ENCODE measurements at places on chromosomes 12 and 14. TPM values are rescaled to one million over a fixed set of nuclear protein-coding genes. Genes with fewer than 3 reads are reported as not detected.

GRCh38 chr14:103711516-103712431 is 3.5 kb downstream of the XRCC3 start:
- H3K4me1 ChIP-seq, result peaks cover 38% of the 10 kb centered on the region
- H3K27ac ChIP-seq, result 0 out of 2 replicates have a peak overlapping the region, but pooled peaks have one; percentile 9
- no peaks in the 10 kb centered on the region for H3K27me3 ChIP-seq
- H3K4me3 ChIP-seq, result no peak overlapping the region

DNA sequence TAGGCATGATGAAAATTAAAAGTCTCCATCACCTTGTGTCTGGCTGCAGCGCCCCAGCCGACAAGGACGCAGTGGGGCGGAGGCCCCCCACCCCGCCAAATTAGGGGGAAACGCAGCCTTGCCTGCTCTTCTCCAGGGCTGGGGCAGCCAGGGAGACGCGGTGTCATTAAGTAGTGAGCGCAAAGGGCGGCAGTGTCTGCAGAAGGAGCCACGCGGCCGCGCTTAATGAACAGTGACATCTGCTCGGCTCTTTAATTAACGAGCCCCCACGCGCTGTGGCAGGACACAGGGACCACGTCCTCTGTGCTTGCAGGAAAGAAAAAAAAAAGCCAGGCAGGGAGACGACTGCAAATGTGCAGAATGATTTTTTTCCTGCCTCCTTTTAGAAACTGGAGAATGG is 93.4 kb upstream of the NCOR2 start:
- no peaks in the 10 kb centered on the region for H3K4me1 ChIP-seq
- DNase-seq, result no peak
- no peaks in the 10 kb centered on the region for H3K27me3 ChIP-seq
- no peak overlapping the region for H3K27ac ChIP-seq

DNA sequence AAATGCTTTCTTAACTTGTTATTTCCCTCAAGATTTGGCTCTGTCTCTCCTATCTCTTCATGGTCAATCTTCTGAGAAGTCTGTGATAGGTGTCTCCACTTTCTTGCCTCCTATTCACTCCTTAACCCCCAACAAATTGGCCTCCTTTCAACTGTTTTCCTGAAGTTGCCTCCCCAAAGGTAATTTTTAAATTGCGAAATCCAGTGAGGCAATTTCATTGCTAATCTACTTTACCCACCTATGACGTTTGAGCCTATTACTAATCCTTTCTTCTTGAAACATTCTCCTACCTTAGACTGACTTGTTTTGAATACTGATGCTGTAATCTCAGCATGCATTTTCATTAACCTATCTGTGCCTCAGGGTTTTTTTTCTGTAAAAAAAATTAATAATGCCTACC is 6.0 kb upstream of the KCNH5 start:
- no peaks in the 10 kb centered on the region for H3K4me1 ChIP-seq
- H3K27me3 ChIP-seq, result 0 out of 2 replicates have a peak, but pooled peaks cover 4% of the 10 kb centered on the region
- H3K36me3 ChIP-seq, result no peaks in the 10 kb centered on the region
- no peak for DNase-seq
- H3K4me3 ChIP-seq, result no peak overlapping the region
- H3K27ac ChIP-seq, result no peak overlapping the region

- no peak overlapping the region for H3K4me3 ChIP-seq
- no peaks in the 10 kb centered on the region for H3K27me3 ChIP-seq
- H3K36me3 ChIP-seq, result no peaks in the 10 kb centered on the region
- H3K4me1 ChIP-seq, result no peaks in the 10 kb centered on the region
Measured at GRCh38 chr12:127214186-127214585, 1052.8 kb upstream of the TMEM132C start.

DNA sequence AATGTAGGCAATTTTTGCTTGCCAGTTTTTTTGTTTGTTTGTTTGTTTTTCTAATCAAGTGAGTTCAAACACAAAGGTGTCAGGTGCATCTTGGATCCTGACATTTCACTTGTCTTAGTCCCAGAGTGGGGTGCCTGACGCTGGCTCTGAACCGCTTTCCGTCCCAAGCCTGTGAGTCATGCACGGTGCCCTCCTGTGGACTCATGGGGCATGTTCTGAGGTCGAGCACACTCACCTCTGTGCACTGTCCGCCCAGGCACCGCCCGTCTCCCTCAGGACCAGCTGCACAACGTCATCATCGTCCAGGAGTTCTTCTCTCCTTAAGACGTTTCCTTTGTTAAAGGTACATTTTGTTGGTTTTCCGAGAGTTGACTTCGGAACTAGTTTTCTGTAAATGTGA is 98.2 kb downstream of the GLT1D1 start:
- no peak overlapping the region for H3K4me3 ChIP-seq
- DNase-seq, result peak; percentile 45
- H3K27ac ChIP-seq, result no peak overlapping the region

GRCh38 chr14:51368721-51369163 is 128.7 kb downstream of the TMX1 start:
- no peak for DNase-seq
- no peak overlapping the region for H3K4me3 ChIP-seq
- H3K4me1 ChIP-seq, result no peaks in the 10 kb centered on the region
- H3K27me3 ChIP-seq, result no peaks in the 10 kb centered on the region

DNA sequence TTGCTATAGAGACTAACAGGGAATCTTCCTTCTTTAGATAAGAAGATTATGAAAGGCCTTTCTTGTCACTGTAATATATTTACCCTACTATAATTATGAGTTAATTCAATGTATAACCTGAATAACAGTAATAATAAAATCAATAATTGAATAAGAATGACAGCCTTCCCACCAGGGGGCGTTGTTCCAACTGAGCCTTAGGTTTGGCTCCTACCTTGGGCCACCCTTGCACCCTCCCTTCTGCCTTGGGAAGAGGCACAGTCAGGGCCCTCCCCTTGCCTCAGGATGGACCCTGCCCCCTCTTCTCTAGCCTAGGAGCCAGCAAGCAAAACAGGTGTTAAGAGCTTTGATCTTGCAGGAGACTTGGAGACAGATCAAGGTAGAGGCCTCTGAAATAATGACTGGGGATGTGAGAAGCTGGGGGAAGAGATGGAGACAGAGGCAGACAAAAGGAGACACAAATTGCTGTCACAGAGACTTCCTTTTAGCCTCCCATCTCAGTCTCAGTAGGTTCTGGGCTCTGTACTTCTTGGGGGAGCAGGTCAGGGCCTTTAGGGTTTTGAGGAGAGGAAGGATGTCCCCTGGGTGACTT is 40.1 kb upstream of the CISTR start:
- H3K4me3 ChIP-seq, result no peak overlapping the region
- peaks cover 5% of the 10 kb centered on the region for H3K4me1 ChIP-seq
- H3K27me3 ChIP-seq, result no peaks in the 10 kb centered on the region

- no peak overlapping the region for H3K4me3 ChIP-seq
- H3K27ac ChIP-seq, result no peak overlapping the region
- no peak for DNase-seq
- H3K27me3 ChIP-seq, result no peaks in the 10 kb centered on the region
- H3K4me1 ChIP-seq, result no peaks in the 10 kb centered on the region
- no peaks in the 10 kb centered on the region for H3K36me3 ChIP-seq
Measured at GRCh38 chr14:68707482-68707881, 85.4 kb downstream of the ZFP36L1 start.

- H3K36me3 ChIP-seq, result peaks cover 29% of the 10 kb centered on the region
- no peak overlapping the region for H3K27ac ChIP-seq
- peaks cover 25% of the 10 kb centered on the region for H3K4me1 ChIP-seq
- no peak for DNase-seq
- H3K4me3 ChIP-seq, result no peak overlapping the region
- H3K27me3 ChIP-seq, result no peaks in the 10 kb centered on the region
Measured at GRCh38 chr12:95099270-95099790, 25.9 kb upstream of the NR2C1 start.

DNA sequence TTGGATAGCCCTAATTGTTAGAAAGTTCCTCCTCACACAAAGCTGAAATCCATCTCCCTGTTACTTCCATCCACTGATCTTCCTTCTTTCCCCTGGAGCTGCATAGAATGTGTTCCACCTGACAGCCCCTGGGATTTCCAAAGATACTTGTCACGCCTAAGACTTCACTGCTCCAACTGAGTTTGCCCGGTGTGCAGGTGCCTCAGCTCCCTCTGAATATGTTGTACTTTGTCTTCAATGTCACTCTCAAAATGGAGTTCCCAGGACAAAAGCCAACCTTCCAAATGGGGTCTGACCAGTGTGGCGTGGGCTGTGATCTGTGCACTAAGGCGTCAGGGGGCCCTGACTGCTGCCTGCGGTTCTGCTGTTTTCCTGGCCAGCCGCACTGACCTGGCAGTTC is 42.8 kb downstream of the CACNA2D4 start:
- no peaks in the 10 kb centered on the region for H3K27me3 ChIP-seq
- H3K27ac ChIP-seq, result no peak overlapping the region
- H3K4me3 ChIP-seq, result no peak overlapping the region
- no peaks in the 10 kb centered on the region for H3K36me3 ChIP-seq
- no peak for DNase-seq

The NEUROD4 gene
- not detected for total RNA-seq

The ISM2 gene
- 0.89 TPM for total RNA-seq

The ERP27 gene
- total RNA-seq, result 0.60 TPM

The MSI1 gene
- not detected for total RNA-seq

The MAPK1IP1L gene
- 111 TPM for total RNA-seq

The ADAMTS20 gene
- not detected for total RNA-seq

The ATXN2 gene
- 50.6 TPM for total RNA-seq
